NCI-H526 (cell line): ENCODE measurements at places on chromosomes 12 and 14.
A peak's percentile ranks its signal among the peaks of the same experiment; 100 is the strongest.

DNA sequence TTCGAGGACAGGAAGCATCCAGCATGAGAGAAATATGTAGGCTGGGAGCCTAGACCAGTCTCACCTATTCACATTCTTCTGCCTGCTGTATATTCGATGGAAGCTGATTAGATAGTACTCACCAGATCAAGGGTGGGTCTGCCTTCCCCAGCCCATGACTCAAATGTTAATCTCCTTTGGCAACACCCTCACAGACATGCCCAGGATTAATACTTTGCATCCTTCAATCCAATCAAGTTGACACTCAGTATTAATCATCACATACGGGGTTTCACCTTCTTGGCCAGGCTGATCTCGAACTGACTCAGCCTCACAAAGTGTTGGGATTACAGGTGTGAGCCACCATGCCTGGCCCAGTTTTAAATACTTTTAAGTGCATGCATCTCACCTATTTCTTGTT is 30.5 kb upstream of the SLC10A1 start:
- no peak for DNase-seq

- DNase-seq: no peak
Measured at GRCh38 chr12:120652656-120653435, 12.4 kb downstream of the CABP1 start.

- DNase-seq: no peak
Measured at GRCh38 chr14:96129128-96129736, 75.4 kb upstream of the BDKRB2 start.

GRCh38 chr12:25322918-25323531 is 72.3 kb upstream of the KRAS start:
- no peak for DNase-seq

- DNase-seq: no peak
Measured at GRCh38 chr14:67409461-67409860, 2.5 kb downstream of the PLEK2 start.

DNA sequence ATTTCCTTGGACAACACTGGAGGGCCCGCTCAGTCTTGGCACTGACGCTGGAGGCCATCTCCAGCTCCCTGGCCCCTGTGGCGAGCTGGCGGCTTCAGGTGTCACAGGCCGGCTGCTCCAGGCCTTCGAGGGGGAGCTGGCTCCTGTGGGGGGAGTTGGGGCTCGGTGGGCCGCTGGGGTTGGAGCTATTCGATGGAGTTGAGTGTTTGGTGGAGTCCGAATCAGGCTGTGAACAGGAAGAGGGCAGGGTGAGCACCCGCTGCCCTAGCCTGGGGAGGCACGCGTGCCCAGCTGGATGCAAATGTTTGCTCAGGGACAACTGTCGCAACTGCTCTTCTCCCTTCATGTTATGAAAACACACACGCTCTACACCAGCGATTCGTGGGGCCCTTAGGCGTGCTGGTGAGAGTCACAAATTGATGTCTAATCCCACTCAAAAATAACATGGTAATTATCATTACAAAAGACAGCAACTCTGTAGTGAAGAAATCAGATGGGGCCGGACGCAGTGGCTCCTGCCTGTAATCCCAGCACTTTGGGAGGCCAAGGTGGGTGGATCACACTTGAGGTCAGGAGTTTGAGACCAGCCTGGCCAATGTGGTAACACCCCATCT is 11.3 kb downstream of the AMN start:
- peak; percentile 72 for DNase-seq

DNA sequence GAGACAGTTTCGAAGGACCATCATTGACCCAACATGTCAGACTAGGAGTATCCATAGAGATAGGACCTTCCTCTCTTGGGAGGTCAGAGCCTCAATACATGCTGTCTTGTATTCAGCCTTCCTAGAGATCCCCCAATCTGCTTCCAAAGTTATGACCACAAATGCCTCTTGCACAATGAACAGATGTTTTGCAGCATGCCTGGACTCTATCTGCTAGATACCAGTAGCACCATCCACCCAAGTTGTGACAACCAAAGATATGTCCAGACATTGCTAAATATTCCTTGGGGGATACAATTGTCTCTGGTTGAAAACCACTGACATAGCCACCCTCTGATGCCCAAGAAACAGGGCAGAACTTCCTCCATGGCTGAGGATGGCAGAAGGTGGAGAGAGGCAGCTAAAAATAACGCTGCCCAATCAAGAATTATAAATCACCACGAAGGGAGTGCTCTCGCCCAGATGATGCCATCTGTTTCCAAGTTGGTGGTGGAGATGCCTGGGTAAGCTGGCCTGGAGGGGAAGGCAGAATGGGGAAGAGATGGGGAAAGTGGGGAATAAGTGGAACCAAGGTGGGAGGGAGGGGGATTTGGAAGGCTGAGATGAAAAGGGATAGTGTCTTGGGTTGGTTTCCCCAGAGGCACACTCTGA is 42.9 kb upstream of the NOS1 start:
- no peak for DNase-seq

- no peak for DNase-seq
Measured at GRCh38 chr14:52013984-52014600, 24.7 kb downstream of the RTRAF start.

GRCh38 chr12:115661112-115661511 is 616.4 kb downstream of the MED13L start:
- DNase-seq: no peak

- no peak for DNase-seq
Measured at GRCh38 chr12:12954356-12954755, 2.4 kb upstream of the GPRC5D start.

DNA sequence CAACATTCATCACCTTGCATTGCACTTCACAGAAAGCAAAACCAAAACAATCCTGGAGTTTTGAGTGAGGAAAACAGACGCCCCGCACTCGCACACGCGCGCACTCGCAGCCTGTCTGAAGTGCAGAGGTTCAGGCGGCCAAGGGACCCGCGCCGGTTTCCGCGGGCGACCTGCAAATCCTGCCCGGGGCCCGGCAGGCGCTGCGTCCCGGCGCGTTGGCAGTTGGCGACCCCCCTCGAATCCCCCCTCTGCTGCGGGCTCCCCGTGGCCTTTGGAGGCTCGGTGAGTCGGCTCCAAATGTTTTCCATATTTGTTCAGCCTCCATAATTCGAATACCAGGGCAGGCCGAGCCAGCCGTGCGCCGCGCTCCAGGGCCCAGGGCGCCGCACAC is at the start of gene SSPN:
TSS of gene SSPN (plus strand) at position 324 of the 391 bp plus-strand sequence. CDS start 100 bp downstream, outside the sequence.
- DNase-seq: peak; percentile 84

- no peak for DNase-seq
Measured at GRCh38 chr12:97559267-97559666, 96.7 kb downstream of the RMST start.
